ENCODE measurements at places on chromosomes 12 and 14.

- no peak for DNase-seq
Observed at GRCh38 chr14:102775855-102776760, 1.1 kb upstream of the TRAF3 start.

DNA sequence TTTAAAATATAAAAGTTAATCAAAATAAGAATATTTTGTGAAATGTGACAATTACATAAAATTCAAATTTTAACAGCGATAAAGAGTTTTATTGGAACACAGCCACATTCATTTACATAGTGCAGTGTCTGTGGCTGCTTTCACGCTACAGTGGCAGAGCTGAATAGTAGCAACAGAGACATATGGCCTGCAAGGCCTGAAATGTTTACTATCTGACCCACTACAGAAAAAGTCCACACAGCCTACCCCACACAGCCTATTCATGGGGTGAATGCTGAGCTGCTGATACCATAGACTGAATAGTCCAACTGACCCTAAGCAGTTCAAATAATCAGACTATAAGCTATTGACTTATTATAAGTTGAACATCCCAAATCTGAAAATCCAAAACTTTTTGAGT lies 13.2 kb downstream of the GNS start:
- no peak for DNase-seq

- DNase-seq, result no peak
Observed at GRCh38 chr12:116067892-116068291, 209.6 kb downstream of the MED13L start.

DNA sequence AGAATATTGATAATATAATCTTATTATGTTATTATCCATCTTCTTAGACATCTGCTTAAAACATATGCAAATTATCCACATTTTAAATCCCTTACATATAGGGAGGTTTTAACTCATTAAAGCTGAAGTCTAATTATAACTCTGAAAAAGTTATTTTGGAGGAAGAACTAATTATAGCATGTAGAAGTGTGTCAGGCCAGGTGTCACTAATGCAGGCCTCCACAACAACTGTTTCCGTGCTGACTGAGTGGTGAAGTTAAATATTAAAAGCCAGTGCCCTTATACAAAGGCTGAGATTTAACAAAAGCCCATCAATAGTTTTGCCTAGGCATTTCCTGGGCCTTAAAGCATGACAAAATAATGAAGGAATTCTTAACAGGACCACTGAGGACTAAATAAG lies 157.4 kb downstream of the LRRK2 start:
- no peak for DNase-seq

DNA sequence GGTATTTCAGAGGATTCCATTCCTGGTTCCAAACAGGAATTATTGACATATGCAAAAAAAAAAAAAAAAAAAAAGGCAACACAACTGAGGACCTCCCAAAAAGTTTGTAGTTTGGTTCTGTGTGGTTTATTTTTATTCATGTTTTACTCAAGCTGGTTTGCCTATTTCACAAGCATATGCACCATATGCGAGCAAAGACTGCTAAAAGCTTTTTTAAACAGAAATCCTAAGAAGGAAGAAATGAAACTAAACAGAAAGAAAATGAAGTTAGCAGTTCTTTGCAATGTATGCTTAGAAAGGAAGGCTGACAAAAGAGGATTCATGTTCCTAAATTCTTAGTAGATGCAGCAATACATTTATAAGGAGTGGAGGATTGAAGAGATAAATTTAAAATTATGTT lies 487.6 kb upstream of the FLRT2 start:
- DNase-seq, result no peak

GRCh38 chr14:95119336-95119735 lies 38.0 kb downstream of the DICER1 start:
- DNase-seq, result no peak

DNA sequence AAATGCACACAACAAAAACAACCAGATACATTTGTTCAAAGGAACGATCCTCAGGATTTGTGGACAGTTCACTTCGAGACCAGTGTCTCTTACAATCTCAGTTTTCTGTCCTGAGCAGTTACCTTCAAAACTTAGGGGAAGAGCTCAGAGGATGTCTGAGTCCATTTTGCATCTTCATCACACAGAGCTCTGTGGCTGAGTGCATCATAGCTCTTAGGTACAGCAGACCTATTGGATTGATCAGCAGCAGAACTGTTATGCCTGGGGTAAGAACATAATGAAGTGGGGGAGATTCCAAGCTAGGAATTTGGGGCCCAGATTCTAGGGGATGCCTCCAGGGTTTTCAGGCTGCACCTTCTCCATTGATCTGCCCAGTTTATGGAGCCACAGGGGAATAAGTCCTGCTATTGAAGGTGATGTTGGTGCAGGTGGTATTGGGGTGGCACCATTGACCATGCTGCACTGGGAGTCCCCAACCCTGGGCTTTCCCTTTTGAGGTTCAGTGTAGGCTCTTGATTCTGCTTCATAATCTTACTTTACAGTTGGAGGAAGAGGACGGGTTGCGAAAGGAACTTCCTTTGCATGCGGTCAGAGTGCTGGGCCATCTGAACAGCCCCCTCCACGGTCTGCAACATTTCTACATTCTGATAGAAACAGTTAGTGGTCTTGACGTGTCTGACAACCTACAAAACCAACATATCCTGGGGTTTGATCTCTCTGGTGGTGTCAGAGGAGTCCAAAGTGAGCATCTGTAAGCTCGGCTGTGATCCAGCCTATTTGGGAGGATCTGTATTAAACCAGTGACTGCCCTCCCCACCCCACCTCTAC lies 112.8 kb downstream of the CHST11 start:
- DNase-seq, result no peak

GRCh38 chr12:124646385-124647230 lies 79.2 kb upstream of the NCOR2 start:
- DNase-seq, result peak; percentile 68

DNA sequence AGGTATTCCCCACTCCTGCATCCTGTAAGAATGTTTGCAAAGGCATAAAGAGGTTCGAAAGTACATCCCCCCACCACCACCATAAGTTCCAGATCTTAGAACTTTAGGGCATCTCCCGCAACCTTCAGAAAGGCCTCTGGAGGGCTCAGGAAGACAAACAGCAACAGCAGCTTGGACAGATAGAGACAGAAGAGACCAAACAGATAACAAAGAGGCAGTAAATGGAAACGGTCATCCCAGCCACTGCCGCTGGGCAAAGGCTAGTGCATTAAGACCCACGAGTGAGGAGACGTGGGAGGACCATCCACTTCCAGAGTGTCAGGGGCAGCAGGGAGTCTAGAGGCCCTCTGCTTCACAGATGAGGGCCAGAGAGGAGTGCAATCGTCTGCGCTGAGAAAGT lies 124.3 kb downstream of the CRACR2A start:
- DNase-seq, result no peak

GRCh38 chr12:112226768-112227167 lies 101.4 kb downstream of the TRAFD1 start:
- no peak for DNase-seq

GRCh38 chr12:30188602-30189326 lies 405.0 kb upstream of the TMTC1 start:
- no peak for DNase-seq

GRCh38 chr14:104253223-104253822 lies 114.9 kb downstream of the KIF26A start:
- DNase-seq, result no peak

DNA sequence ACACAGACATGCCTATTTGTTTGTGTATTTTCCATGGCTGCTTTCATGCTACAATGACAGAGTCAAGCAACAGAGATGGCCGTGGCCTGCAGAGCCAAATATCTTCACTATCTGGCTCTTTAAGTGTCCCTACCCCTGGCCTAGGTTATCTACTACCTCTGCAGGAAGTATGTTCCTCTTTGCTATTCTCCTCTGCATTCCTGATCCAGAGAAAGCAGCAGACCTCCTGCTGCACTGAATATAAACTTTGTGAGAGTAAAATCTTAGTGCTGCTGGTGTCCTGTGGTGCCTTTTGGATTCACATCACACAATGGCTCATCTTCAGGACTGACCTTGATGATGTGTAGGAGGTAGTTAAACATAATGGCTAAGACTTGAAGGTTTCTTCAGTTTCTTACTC lies 233.4 kb downstream of the IPO8 start:
- DNase-seq, result no peak
